Stimulated activated CD8-positive, alpha-beta memory T cell treated with anti-CD3 and anti-CD28 coated beads, Interleukin-2, amount 100 ng/mL, for 48 hours (primary cell): ENCODE measurements at places on chromosomes 11 and 22.
A peak's percentile ranks its signal among the peaks of the same experiment; 100 is the strongest.

DNA sequence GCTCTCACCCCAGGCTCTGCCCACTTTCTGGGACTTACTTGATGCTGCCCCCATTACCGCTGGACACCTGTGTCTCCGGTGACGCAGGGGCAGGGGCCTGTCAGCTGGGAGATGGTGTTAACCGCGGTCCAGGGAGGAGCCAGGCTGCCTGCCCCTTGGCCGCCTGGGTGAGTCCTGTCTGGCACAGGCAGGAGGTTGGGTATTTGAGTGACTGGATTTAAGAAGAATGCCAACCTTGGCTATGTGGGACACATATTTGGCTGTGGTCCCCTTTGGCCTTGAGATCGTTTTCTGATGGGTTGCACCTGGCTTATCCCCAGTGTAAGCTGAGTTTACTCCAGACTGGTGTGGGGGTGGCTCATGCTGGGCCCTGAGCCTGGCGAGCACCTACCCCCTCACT is 2.5 kb downstream of the MUC6 start:
- DNase-seq = no peak

DNA sequence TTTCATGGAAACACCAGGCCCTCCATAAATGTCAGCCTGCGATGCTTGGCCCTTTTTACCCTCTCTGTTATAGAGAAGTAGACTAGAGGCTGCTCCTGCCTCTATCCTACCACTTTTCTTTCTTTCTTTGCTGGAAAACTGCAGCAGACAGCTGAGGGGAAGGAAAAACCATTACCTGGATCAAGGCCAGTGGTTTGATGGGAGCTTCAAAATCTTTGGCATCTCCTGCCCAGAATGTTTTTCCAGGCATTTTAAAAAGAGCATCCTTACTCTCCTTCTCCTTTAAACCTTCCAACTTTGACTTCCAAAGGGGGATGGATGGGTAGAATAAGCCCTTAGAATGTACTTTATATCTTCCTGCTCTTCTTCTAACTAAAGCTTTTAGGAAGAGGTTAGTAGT is 44.9 kb downstream of the EXT2 start:
- DNase-seq = no peak

DNA sequence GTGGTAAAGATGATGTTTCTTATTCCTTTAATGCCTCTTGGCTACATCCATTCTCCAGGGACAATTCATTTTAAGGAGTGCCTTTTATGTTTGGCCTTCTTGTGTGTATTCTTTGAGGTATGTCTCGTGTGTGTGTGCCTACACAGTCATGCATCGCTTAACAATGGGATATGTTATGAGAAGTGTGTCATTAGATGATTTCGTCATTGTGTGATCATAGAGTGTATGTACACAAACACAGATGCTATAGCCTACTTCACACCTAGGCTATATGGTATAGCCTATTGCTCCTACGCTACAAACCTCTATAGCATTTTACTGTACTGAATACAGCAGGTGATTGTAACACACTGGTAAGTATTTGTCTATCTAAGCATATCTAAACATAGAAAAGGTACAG is 23.0 kb downstream of the ZNF202 start:
- no peak for DNase-seq

- DNase-seq = no peak
These were observed 10.9 kb downstream of the OMP start for GRCh38 chr11:77113382-77114088.

DNA sequence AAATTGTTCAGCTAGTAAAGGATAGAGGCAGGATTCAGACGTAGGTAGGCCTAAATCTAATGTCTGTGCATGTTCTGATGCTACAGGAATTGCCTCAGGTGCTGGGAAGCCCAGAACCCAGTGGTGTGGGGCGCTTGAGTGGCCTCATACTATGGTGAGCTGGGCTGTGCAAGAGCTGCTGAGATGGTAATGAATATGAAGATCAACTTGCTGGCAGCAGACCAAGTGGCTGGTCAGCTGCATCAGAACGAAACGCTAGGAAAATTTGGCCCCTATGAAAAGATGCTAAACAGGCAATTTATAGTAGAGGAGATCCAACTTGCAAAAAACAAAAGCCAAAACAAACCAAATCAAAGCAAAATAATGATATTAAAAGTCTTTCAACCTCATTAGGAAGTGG is 102.7 kb downstream of the INSC start:
- no peak for DNase-seq

DNA sequence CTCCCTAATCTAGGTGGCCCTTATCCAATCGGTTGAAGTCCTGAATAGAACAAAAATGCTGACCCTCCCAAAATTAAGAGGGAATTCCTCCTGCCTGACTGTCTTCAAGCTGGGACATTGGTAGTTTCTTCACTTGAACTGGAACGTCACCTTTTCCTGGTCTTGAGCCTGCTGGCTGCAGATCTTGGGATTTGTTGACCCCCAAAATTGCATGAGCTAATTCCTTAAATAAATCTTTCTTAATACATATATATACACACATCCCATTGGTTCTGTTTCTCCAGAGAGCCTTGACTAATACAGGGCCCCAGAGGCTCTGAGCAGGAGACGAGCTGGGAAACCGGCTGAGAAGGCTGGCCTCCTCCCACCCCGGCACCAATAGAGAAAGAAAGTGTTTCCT is 46.2 kb downstream of the TRIM29 start:
- DNase-seq = no peak

- no peak for DNase-seq
These were observed 266.4 kb downstream of the KCNA4 start for GRCh38 chr11:29750392-29750791.

DNA sequence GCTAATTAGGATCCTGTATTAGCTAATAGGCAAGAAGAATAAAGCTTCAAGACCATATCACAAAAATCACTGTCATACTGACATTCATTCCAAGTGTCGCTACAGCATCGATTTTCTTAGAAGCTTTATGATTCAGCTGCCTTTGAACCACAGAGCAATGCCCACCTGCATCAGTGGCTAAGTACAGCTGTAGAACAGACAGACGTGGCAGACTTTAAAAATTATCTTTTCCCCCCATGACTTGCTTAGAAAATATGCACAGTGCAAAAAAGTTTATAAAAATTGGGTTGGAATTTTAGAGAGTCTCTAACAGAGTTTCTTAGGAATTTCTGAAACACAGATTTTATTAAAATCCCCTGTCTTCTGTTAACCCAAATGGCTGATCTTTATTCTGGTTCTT is 120.8 kb downstream of the CADM1 start:
- no peak for DNase-seq

DNA sequence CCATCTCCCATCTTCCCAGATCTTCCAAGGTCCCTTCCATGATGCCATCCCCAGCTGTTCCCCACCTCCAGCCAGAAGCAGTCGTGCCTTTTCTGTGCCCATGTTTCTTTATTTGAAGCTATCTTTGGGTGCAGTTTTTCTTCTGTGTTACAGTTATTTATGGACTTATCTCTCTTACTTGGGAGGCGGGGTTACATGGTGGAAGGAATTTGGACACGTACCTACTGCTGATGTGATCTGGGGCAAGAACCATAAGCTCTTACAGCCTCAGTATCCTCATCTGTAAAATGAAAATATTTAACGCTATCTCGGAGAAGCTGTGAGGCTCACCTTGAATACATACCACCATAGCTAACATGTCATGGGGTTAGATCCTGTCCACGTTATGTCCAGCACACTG is 98.9 kb downstream of the ZBTB16 start:
- no peak for DNase-seq

DNA sequence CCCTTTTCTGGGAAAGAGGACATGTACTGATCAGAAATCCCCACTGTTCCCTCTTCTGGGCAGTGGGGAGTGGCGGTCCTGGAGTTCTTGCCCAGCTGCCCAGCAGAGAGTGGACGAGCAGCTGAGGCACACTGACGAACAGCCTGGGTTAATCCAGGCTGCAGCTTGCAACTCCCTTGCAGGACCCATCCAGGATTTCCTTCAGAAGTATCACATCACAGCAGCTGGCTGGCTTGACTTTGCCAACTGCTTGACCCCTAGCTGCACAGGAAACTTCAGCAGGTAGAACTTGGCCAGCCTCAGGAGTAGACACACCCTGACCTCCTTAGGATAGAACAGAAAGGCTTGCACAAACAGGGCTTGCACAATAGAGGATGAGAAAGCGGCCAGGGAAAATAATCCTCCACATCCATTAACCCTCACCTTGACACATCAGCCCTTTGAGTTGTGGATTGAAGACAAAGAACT is 27.9 kb upstream of the FZD4 start:
- DNase-seq = no peak

- DNase-seq = no peak
These were observed 432 bp downstream of the TNKS1BP1 start for GRCh38 chr11:57324154-57324885.

- no peak for DNase-seq
These were observed 67.1 kb downstream of the SNX19 start for GRCh38 chr11:130849215-130849568.

DNA sequence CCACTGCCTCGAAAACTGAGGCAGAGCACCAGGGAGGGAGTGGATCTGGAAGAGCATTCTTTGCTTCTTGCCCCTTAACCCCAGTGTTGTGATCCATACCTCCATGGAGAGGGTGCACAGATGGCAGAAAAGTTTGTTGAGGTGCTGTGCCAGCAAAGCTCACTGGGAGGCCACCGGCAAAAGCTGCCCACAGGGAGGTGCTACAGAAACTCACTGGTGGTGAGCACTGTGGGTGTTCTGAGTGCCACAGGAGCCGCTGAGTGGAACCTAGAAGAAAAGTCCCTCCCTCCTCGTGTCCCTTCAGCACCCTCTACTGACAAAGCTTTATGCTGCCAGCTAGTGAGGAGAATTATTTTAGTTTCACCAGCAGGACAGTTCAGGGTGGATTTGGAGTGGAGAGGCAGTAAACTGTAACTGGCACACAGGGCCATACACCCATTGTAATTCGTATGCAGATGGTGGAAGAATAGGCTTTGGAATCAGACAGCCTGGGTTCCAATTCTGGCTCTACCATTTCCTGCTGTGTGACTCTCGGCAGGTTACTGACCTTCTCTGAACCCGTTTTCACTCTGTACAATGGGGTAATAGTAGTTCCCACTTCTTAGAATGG is 84.6 kb downstream of the SWAP70 start:
- peak; percentile 41 for DNase-seq

DNA sequence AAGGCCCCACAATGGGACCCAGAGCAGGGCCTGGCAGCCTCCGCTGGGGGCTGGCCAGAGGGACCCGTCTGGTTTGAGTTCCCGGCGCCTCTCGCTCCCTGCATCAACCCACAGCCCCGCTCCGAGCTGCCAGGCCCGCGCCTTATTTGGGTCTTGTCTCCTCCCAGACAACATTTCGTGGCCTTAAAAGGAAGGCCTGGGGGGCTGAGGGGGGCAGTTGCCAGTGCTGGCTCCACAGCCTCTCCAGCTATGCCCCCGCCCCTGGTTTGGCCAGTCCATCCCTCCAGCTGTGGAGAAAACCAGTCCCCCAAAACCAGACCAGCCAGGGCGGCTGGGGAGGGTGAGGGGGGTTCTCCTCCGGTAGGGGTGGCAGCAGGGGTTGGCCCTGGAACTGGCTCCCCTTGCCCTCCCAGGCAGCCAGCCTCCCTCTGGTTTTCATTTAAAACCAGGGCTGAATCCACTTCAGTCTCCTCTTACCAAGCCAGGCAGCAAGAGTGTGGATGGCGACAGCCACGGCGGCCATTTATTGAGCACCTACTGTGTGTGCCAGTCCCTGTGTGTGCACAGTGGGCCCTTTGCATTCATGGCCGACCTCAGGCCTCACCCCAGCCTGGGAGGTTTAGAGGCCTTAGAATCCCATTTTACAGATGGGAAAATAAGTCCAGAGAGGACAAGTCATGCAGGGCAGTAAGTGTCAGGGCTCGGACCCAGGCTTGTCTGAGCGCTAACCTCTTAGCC is 18.6 kb downstream of the EMID1 start:
- no peak for DNase-seq

GRCh38 chr11:60750911-60751310 is 5.8 kb upstream of the MS4A15 start:
- DNase-seq = no peak

DNA sequence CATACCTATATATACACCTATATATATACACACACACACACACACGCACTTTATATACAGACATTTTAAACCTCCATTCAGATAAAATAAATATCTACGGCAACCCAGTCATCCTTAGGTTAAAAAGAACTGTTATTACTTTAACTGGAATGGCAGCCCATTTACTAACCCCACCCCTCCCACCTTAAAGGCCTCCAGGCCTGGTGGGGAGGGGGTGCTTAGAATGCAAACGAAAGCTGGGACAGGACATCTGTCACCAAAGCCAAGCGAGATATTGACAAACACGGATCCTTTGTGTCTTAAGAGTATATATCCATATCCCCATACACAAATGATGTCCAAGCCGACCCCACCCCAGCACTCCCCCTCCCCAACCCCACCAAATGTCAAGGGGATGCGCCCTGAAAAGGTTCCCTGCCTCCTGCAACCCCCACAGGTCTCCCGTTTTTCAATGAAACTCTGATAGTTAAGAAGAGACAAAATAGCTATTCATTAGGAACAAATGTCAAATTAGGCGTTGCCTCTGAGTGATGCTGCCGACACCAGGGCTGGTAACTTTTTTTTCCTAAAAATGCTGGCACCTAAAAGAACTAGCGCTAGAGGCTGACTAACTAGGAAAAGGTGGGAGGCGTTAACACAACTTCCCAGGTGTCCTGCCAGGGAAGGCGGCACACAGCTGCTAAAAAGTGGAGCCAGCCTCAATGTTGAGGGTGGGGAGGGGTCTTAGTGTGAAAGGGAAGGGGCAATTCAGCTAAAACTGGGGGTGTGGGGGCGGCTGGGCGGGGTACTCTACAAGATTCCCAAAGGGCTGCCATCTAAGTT is 5.6 kb downstream of the MN1 start:
- DNase-seq = no peak
